CD4-positive, alpha-beta T cell treated with Interleukin-6 at 100 ng/mL for 8 hours (primary cell): ENCODE measurements at places on chromosomes 2 and 18.

- DNase-seq, result no peak
These were observed at the start of gene KLHL41 for GRCh38 chr2:169509298-169509885. KLHL41 (plus strand) TSS chr2:169509702; CDS start chr2:169509779, 77 bp downstream.

- DNase-seq, result no peak
These were observed 539.0 kb downstream of the SOX11 start for GRCh38 chr2:6231166-6231565.

- DNase-seq, result no peak
These were observed 91.7 kb upstream of the MMADHC start for GRCh38 chr2:149679286-149679685.

DNA sequence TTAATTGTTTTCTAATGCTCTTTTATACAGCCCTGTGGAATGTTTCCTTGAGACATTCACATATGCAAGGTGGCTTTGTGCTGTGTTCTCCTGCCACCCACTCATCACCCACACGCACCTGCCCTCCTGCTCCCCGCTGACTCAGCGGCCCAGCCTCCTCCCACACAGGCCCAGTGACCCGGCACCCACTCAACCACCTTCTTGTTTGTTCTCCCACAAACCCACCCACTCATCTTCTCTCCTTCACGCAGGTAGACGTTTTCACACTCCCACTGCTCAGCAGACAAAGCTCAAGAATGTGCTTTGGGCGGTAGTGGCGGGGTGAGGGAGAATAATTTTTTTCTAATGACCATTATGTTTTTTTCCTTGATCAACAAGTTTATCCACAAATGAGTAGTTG is 28.6 kb upstream of the NEMP2 start:
- no peak for DNase-seq

GRCh38 chr2:48332286-48332685 is 197.7 kb upstream of the STON1 start:
- no peak for DNase-seq

DNA sequence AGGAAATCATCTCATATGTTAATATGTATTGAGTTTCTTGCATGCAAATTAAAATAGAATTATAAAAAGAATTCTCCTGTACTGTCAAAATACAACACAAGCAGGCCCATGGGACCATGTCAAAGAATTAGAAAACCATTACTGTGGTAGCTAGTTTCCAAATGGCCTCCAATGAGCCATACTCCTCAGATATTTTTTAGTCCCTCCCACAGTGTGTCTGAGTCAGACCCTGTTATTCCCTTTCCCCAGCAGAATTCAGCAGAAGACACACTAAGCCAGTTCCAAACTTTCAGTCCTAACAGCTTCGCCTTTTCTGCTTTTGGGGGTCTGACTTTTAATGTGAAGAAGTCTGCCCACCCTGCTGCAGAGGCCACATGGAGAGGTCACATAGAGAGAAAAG is 86.7 kb downstream of the FIGN start:
- DNase-seq, result no peak

DNA sequence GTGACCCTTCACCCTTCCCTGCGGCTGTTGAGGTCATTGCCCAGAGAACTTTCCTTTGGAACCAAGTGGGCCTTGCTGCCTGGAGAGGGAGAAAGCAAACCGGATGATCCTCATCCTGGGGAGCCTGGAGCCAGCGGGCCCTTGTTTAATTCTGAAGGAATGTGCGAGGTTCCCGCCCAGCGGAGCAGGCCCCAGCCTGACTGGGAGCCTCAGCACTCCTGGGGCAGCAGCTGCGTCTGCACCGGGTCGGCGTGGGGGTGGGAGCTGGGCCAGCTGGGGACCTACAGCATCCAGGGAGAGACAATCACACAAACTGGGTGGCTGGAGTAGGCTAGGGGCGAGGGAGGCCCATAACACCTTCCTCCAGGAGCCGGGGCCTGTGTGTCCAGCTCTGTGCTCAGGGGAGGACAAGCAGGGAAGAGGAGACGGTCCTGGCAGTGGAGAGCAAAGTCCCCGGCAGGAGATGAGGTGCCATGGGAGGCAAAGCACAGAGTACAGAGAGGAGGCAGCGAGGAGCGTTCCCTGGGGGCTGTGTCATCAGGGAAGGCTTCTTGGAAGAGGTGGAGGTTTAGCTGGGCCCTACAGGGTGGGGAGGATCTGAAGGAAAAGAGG is 61.9 kb upstream of the HAAO start:
- DNase-seq, result no peak

GRCh38 chr2:32758232-32758631 is 130.4 kb downstream of the TTC27 start:
- DNase-seq, result no peak

GRCh38 chr2:212427638-212428037 is 111.0 kb downstream of the ERBB4 start:
- no peak for DNase-seq

- no peak for DNase-seq
These were observed 96.9 kb downstream of the HDAC4 start for GRCh38 chr2:239303711-239304532.

DNA sequence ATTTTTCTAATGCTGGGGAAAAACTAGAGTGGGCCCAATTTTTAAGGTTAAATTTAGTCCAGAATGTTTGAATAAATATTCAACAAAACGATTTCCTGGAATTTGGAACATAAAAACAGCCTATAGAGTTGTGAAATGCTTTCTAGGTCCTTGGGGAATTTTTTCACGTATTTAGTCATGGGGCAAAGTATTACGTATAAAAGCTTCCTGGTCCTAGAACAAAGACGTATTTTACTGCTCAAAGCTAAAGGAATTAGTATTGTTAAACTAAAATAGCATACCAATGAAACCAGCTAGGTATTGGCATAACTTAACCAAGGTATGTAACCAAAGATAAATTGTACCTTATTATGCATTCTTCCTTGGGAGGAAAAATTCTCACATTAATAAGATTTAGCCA is 1.6 kb downstream of the SESTD1 start:
- DNase-seq, result no peak

- DNase-seq, result no peak
These were observed 41.9 kb downstream of the ITGB6 start for GRCh38 chr2:160157861-160158829.

GRCh38 chr2:86793752-86794151 is 3.0 kb upstream of the CD8A start:
- DNase-seq, result no peak

DNA sequence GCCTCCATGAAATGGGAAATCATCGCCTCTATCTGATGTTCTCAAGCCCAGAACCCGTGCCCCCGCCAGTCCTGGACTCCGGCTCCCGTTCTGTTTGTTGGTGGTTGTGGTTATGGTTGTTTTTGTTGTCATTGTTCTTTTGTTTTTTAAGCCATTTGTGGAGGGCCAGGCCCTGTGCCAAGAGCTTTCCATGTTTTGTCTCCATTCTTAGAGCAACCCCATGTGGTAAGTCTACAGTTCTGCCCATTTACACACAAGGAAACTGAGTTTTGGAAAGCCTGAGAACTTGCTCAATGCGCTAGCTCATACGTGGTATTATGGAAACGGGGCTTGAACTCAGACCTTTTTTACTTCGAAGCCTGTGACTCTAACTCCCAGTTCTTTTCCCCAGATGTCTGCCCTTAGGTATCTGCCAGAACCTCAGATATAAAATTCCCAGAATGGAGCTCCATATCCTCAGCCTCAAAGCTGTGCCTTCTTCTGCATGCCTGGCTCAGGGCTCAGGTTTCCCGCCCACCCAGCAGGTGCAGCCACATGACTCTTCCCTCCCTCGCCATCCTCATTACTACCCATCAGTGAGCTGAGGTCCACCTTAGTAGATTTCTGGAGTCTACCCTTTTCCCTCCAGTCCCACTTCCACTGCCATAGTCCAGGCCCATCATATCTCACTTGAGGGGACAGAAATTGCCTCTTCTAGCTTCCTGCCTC is 194.1 kb downstream of the KLHL29 start:
- no peak for DNase-seq

GRCh38 chr2:236093134-236093533 is 75.1 kb downstream of the GBX2 start:
- DNase-seq, result no peak

- DNase-seq, result no peak
These were observed 19.0 kb downstream of the SETBP1 start for GRCh38 chr18:44699572-44700261.

- peak; percentile 47 for DNase-seq
These were observed 26.3 kb downstream of the MRPL35 start for GRCh38 chr2:86225581-86225980.

DNA sequence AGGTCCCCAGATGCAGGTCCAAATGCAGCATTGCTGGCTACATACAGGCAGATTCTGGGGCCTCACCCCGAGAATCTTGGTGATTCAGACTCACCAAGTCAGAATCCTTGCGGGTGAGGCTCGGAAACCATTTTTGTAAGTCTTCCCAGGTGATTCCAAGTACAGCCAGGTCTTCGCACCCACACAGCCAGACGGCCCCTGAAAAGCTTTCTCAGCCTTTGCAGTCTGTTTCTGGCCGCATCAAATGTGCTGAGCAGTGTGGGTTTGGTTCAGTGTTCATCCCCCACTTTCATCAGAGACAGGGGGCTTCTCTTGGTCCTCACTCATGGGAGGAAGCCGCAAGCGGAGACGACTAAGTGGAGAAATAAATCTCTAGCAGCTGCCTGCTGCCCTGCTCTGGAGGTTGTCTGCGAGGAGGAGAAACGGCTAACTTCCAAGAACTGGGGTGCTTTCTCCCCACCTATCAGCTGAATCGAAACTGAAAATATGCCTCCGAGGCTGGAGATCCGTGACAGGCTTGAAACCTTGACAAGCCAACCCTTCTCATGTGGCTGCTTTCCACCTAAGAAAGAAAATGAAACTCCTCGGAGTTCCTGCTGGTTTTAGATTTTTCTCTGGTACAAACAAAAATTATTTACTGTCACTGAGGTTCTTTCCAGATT is 8.9 kb upstream of the TMEM185B start:
- DNase-seq, result peak; percentile 77

GRCh38 chr2:182503886-182504285 is 77.0 kb upstream of the PDE1A start:
- no peak for DNase-seq

GRCh38 chr2:112829101-112829960 is 7.2 kb downstream of the IL1B start:
- no peak for DNase-seq

DNA sequence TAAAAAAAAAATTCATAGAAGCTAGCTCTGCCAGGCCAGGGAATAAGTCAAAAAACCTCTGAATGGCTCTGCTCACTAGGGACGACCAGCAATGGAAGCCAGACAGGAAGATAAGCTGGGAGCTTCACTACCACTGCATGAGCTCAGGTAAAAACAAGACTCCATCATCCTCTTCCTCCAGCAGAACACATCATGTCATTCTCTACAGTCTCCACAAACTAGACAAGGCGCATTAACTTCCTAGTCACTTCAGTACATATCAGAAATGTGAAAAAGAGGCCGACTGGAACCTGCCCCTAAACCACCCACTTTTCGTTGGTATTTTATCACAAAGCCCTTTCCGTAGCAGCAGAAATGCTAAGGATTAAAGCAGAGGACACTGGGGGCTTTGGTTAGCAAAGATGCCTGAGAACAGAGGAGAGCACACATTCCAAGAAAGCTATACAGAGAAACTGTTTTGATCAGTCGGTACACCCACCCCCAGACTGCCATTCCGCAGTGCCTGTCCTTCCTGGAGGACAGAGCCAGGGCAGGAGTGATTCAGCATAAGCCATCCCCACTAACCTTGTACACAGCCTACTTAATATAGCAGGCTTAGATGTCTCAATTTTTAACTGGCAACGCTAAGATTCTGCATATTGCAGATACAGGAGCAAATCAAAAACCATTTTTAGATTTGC is 53.4 kb downstream of the AAK1 start:
- no peak for DNase-seq

DNA sequence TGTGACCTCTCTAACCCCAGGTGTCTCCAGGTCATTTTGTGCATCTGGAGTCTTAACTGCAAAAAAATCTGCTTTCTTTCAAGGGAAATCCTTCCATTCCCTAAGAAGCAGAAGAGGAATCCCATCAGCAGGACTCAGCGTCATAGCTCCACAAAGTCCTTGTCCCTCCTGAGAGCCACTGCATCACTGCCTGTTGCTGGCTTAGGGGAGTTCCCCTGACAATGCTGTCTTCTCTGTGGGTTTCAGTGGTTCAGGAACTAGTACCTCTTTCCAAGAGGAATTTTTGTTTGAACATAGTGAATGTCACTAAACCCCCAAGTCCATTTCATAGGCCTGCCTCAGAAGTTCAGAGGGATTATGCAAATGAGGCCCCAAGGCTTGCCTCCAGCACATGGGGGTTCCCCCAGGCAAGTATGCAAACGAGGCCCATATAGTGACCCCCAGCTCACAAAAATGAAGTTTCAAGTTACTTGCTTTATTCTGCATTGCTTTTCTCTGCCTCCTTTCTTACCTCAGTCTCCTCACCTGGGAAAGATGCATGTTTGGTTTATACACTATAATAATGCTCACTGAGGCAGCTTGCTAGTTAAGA is 513.9 kb upstream of the MEX3C start:
- DNase-seq, result no peak

GRCh38 chr2:135996304-135996703 is 10.9 kb upstream of the DARS1 start:
- no peak for DNase-seq

- no peak for DNase-seq
These were observed 134.1 kb upstream of the GPC1 start for GRCh38 chr2:240301256-240301795.

GRCh38 chr2:134220344-134220974 is 33.4 kb upstream of the MGAT5 start:
- no peak for DNase-seq
